NCI-H2081 (cell line): ENCODE measurements at places on chromosomes 12 and 14.

GRCh38 chr14:67377916-67378315, 17.8 kb downstream of the EIF2S1 start:
- no peak for DNase-seq

DNA sequence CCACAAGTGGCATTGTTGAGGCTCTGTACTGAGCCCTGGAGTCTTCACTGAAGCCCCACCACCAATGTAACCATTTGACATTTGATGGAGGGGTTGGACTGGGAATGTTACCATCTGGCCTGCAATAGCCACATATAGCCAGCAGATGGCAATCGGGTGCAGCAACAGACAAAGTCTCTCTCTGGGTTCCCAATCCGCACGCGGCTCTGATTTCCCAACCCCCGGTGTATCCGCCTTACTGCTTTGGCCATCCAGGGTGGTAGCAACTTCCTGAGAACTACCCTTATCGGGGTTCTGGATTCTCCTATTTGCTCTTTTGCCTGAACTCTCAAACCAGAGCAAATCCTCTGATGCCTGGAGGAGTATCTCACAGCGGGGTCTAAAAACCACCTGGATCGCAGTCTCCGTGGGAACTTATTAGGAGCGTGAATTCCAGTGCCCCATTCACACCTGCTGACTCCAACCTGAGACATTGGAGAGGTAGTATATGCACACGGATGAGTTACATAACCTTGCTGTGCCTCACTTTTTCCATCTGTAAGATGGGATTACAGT, 14.2 kb downstream of the VRTN start:
- peak; percentile 71 for DNase-seq

GRCh38 chr14:90266441-90267154, 10.2 kb downstream of the PSMC1 start:
- DNase-seq, result no peak

GRCh38 chr14:76729953-76730505, 31.2 kb upstream of the VASH1 start:
- no peak for DNase-seq

DNA sequence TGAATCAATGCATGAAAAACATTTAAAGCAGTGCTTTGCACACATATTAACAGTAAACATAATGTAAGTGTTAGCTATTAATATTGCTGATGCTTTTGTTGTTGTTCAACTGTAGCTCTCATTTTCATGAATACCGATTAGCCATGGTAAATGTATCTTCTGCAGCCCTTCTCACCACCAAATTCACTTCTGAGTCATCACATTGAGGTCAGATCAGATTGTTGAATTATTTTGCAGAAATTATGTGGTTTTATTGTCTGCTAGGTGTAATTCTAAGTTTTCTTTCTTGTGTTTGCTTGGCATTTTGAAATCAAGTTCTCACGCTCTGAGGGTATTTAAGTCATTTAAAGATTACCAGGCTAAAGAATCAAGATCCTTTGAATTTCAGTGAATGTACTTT, 74.6 kb downstream of the AKAP6 start:
- DNase-seq, result no peak
